Hematopoietic multipotent progenitor cell treated with erythropoietin and hydrocortisone succinate and interleukin-3 and kit ligand, for 17 days (in vitro differentiated cells): ENCODE measurements at places on chromosomes 12 and 14.

DNA sequence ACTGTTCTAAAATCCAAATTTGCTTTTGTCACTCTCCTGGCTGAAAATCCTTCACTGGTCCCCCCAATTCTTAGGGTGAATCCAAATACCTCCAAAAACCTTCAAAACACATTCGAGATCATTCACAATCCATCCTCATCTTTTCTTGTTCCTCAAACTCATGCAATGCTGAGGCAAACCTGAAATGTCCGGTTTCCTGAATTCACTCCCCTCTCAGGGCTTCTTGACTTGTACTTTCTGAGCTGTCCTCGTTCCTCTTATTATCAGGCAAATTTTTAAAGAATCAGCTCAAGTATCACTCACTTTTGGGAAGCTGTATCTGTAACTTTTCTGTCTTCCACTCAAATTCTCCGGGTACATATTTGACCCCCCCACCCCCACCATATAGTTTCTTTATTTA, 84.9 kb upstream of the DUSP6 start:
- DNase-seq: no peak

- DNase-seq: peak; percentile 80
These were observed 69.4 kb downstream of the ATXN2 start for GRCh38 chr12:111529424-111530368.

DNA sequence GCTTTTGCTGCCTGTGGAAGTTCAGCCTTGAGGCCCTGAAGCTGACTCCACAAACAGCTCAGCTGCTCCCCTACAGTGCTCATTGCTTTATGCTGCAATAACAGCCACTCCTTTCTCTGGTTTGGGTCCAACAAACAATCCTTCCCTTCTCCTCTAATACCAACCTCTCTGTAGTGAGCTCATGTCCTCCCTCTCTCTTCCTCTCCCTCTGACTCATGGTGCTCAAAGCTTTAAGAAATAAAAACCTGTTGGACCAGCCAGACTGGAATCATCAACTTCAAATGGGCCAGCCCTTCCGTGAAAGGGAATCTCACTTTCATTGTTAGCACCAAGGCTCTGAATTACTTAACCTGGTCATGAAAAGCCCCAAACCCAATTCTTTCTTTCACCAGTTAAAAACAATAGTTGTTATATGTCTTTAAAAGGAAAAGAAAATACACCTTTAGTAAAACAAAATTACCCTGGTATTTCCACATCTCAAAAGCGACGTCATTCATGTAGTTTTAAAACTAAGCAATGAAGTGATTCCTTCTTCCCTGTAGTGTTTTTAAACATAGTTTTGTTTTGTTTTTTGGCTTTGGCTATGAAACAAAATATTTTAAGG, 126.4 kb downstream of the DUSP6 start:
- no peak for DNase-seq

GRCh38 chr14:71190770-71191374, 283.6 kb downstream of the PCNX1 start:
- DNase-seq: no peak

- no peak for DNase-seq
These were observed 15.5 kb downstream of the PLEK2 start for GRCh38 chr14:67396381-67396970.

DNA sequence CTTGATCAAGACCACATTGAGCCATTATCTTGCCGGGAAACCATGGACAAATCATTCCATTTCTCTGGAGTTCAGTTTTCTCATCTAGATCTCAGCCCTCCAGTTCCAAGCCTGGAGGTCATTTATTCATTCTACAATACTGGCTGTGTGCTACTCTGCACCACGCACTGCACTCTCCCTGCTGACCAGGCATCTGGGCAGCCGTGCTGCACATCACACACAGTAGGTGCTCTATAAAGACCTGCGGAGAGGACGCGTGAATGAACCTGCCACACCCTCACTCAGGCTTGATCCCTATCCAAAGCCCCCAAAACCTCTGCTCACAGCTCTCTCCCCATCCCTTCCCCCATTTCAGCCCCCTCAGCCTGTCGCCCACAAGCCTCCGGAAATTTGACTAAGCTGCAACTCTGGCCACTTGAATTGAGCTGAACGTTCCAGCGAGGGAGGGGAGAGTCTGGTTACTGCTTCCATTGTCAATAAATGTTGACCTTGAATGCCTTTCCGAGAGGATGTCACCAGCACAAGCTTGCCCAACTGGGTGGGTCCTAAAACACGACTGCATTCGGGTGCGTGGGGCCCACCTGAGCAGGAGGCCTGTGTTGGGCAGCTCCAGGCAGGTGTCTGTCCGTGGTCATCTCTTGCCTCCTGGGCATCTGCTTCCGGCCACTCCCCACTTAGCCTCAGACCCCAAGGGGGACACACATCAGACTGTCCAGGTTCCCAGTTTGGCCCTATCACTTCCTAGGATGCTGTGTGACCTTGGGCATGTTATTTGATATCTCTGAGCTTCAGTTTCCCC, 17.8 kb downstream of the FAIM2 start:
- no peak for DNase-seq

- DNase-seq: no peak
These were observed 33.0 kb downstream of the EMP1 start for GRCh38 chr12:13229504-13229903.

DNA sequence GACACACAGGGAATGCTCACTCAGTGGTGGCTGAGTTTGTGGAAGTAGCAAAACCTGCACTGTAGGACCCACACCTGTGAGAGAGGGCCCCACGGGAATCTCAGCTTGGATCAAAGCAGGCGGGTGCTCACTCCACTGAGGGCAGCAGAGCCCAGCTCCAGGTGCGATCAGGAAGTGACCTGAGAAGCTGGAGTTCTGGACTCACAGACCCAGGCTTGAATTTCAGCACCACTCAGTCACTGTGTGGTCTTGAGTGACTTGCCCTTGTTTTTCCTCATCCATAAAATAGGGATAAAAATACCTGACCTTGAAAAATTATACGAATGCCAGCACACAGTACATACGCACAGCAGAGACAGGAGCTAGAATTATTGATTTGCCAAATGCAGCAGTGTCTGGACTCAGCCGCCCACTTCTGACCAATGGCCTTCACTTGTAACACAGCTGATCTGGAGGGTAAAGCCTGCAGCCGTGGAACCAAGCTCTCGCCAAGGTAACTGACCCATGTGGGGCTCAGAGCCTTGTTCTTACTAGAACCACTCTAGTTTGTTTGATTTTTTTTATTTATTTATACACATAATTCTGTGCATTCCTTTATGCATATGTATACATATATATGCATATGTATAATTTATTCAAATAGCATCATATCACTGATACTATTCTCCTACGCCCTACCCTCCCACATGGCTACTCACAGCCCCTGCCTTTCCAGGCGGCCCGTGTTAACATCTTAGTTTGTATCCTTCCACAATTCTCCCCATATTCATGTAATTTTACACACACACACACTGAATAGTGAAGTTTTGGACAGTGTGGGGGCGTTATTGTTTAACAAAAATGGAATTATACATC, 53.9 kb downstream of the DPF3 start:
- DNase-seq: no peak

DNA sequence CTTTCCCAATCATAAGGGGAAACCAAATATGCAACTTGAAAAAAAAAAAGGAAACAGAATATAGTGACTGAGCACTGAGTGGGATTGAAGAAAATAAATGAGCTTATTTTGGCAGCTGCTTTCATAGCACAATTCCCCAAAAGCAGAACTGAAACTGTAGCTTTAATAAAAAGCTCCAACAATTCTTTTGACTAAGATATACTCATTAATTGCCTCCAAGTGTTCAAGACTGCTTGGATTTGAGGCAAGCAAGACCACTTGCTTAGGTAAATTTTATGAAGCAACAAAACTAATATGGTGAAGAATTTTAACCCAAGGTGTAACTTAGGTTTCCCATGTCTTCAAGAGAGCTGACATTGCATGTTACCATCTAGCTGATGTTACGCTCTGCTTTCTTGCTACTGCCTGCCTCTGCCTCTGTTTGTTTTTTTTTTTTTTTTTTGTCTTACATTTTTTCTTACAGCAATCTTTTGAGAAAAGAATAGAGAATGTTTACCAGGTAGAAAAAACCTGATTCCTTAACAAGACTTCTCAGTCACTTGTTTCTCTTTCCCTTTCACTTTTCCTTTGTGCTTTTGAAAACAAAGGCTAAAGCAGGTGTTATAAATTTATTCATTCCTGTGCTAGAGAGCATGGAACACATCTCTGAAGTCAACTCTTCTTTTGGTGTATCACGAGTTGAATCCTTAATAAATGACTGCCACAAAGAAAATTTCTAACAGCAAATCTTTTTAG, 134.4 kb downstream of the BCAT1 start:
- DNase-seq: no peak

GRCh38 chr12:98793121-98793520, 148.0 kb downstream of the APAF1 start:
- no peak for DNase-seq

DNA sequence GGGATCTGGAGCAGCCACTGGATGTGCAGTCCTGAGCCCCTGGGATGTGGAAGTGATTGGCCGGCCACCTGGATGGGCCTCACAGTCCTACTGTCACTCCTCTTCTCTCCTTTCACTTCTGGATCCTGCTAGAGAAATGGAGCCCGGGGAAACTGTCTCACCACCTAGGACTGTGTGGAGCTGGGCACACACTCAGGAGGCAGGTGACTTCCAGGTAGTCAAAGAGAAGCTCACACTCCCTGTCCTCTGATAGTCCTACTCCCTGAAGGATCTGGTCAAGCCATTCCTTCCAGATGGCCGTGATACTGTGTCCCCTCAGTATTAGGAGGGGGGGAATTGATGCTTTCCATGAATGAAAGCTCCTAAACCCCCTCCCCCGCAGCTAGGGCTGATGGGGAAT, 201.1 kb downstream of the ZFP36L1 start:
- no peak for DNase-seq

DNA sequence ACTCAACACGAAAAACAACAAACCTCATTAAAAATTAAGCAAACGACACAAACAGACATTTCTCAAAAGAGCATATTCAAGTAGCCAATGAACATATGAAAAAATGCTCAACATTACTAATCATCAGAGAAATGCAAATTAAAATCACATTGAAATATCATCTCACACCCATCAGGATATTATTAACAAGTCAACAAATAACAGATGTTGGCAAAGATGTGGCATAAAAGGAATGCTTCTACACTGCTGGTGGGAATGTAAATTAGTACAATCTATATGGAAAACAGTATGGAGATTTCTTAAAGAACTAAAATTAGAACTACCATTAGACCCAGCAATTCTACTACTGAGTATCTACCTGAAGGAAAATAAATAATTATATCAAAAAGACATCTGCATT, 182.2 kb downstream of the KITLG start:
- DNase-seq: no peak

- peak; percentile 54 for DNase-seq
These were observed 240.1 kb upstream of the OR4E1 start for GRCh38 chr14:21913759-21914158.

GRCh38 chr14:62253911-62254310, 491.7 kb downstream of the SNAPC1 start:
- no peak for DNase-seq

DNA sequence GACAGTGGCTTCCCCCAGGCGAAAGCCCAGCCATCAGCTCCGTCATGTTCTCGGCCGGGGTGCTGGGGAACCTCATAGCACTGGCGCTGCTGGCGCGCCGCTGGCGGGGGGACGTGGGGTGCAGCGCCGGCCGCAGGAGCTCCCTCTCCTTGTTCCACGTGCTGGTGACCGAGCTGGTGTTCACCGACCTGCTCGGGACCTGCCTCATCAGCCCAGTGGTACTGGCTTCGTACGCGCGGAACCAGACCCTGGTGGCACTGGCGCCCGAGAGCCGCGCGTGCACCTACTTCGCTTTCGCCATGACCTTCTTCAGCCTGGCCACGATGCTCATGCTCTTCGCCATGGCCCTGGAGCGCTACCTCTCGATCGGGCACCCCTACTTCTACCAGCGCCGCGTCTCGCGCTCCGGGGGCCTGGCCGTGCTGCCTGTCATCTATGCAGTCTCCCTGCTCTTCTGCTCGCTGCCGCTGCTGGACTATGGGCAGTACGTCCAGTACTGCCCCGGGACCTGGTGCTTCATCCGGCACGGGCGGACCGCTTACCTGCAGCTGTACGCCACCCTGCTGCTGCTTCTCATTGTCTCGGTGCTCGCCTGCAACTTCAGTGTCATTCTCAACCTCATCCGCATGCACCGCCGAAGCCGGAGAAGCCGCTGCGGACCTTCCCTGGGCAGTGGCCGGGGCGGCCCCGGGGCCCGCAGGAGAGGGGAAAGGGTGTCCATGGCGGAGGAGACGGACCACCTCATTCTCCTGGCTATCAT, 663 bp downstream of the PTGER2 start:
- DNase-seq: no peak

- DNase-seq: no peak
These were observed 49.4 kb downstream of the NOVA1 start for GRCh38 chr14:26548406-26548805.

- DNase-seq: no peak
These were observed 292.3 kb downstream of the TMEM117 start for GRCh38 chr12:44127966-44128710.

- no peak for DNase-seq
These were observed 35.5 kb upstream of the ATF1 start for GRCh38 chr12:50728417-50728816.

GRCh38 chr14:30849983-30850382, 24.4 kb upstream of the COCH start:
- DNase-seq: no peak

GRCh38 chr14:66444271-66444927, 41.8 kb upstream of the CCDC196 start:
- no peak for DNase-seq

GRCh38 chr12:108618079-108618952, 15.4 kb downstream of the SELPLG start:
- DNase-seq: peak; percentile 91
